Activated T-helper 1 cell treated with anti-CD3 and anti-CD28 coated beads, Interleukin-12 subunit alpha, Interleukin-12 subunit beta, Interleukin-2, Interleukin-4 antibody, amounts not matched to agents 30 ng/mL and 10 ng/mL and 1 ng/mL, durations not matched to agents 14 hours and 24 hours and 36 hours (primary cell): ENCODE measurements at places on chromosomes 7 and 10. TPM values are rescaled to one million over a fixed set of nuclear protein-coding genes. Genes with fewer than 3 reads are reported as not detected.
A peak's percentile ranks its signal among the peaks of the same experiment; 100 is the strongest.

DNA sequence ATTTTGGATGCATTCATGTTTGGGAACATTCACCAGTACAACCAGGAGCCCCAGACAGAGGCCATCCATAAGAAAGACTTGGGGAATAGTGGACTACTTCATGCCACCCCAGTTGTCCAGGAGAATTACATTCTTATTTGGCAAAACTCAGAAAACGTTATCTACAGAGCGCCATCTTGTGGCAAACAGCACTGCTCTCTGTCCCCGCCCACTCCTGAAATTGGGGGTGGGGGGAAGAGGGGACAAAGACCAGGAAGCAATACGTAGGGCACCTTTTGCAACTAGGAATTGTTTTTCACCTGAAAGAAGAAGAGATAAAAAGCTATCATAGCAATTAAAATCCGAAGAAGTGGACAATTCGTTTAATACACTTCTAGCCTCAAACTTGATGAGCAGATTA lies 134.6 kb upstream of the MGMT start:
- H3K4me1 ChIP-seq = no peaks in the 10 kb centered on the region
- H3K4me3 ChIP-seq = no peak overlapping the region
- H3K36me3 ChIP-seq = no peaks in the 10 kb centered on the region

DNA sequence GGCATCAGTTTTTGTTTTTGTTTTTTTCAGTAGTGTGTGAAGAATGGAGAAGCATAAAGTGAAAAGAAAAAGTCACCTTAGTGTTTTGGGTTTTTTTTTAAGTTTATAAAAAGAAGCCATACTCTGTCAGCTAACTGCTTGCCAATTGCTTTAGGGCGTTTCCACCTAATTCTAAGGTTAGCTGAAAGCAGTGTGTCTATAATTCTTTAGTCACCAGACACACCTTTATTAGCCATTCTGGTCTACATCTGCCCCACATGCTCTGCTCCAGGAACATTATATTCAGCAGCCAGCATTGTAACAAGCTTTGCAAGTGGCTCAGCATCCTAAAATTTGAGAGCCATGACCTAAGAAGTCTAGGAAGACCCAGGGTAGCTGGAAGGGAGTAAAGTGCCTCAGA lies 14.1 kb upstream of the SLC16A12 start:
- DNase-seq = no peak
- H3K27ac ChIP-seq = no peak overlapping the region
- no peaks in the 10 kb centered on the region for H3K36me3 ChIP-seq
- H3K4me1 ChIP-seq = no peaks in the 10 kb centered on the region
- H3K27me3 ChIP-seq = peaks cover 6% of the 10 kb centered on the region
- no peak overlapping the region for H3K4me3 ChIP-seq

GRCh38 chr7:44768628-44769371 lies 20.2 kb downstream of the ZMIZ2 start:
- H3K36me3 ChIP-seq = peaks cover 36% of the 10 kb centered on the region
- peaks cover 39% of the 10 kb centered on the region for H3K4me1 ChIP-seq
- H3K27ac ChIP-seq = peak overlapping the region; percentile 40
- DNase-seq = no peak
- H3K4me3 ChIP-seq = no peak overlapping the region

DNA sequence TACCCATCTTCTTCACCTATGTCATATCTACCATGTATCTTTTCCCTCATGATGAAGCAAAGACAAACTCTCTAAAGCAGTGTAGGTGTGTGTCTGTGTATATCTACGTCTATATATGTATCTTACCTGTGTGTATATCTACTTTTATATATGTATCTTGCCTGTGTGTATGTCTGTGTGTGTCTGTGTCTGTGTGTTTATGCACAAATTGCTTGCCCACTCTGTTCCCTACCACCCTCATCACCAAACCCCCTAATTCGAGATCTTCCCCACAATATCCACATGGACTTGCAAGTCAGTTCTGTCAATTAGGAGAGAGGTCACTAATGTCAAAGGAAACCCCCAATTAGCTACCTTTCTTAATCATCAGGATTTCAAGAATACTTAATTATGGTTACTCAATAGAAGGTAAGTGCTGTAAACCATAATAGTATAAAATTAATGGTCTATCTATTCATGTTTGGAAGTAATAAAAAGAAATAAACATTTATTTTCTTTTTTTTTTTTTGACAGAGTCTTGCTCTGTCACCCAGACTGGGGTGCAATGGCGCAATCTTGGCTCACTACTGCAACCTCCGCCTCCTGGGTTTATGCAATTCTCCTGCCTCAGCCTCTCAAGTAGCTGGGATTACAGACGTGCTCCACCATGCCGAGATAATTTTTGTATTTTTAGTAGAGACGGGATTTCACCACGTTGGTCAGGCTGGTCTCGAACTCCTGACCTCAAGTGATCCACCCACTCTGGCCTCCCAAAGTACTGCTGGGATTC lies 43.6 kb downstream of the ANKRD61 start:
- no peaks in the 10 kb centered on the region for H3K36me3 ChIP-seq
- H3K27ac ChIP-seq = no peak overlapping the region
- no peaks in the 10 kb centered on the region for H3K27me3 ChIP-seq
- no peak for DNase-seq

DNA sequence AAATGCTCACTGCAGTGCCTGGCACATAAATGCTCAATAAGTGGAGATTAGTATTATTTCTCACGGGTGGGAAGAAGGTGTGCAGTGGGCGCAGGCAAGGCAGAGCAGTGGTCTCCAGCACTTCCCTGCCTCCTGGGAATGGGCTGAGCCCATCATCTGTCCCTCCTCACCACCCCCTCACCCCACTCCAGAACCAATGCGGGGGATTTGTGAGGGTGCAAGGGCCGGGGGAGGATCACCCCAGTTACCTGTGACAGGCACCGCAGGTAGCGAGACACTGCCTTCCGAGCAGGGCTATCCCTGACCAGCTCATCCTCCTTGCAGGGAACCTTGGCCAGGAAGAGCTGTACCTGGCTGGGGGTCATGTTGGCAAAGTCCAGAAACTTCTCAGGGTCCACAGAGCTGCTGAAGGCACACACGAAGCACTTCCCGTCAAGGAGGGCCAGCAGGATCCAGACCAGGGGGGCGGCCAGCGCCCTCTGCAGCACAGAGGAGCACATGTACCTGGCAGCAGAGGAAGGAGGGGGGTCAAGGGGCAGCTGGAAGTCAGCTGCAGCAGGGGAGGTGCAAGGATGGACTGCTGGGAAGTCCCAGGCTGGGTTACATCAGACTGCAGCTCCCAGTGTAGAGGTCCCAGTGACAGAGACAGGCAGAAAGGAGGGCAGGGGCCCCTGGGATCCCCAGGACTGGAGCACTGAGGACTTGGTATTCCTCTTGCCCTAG lies 2.8 kb downstream of the CALHM3 start:
- no peak for DNase-seq
- no peak overlapping the region for H3K27ac ChIP-seq
- peaks cover 2% of the 10 kb centered on the region for H3K27me3 ChIP-seq

- no peak for DNase-seq
- peaks cover 37% of the 10 kb centered on the region for H3K4me1 ChIP-seq
- H3K36me3 ChIP-seq = peaks cover 28% of the 10 kb centered on the region
- H3K27ac ChIP-seq = peak overlapping the region; percentile 15
- H3K4me3 ChIP-seq = no peak overlapping the region
- H3K27me3 ChIP-seq = peaks cover 1% of the 10 kb centered on the region
Measured at GRCh38 chr7:150408393-150409299, 29.5 kb downstream of the ZNF775 start.

- no peak for DNase-seq
- peak overlapping the region; percentile 56 for H3K4me3 ChIP-seq
- peak overlapping the region; percentile 78 for H3K27ac ChIP-seq
- H3K4me1 ChIP-seq = peaks cover 66% of the 10 kb centered on the region
- H3K27me3 ChIP-seq = no peaks in the 10 kb centered on the region
- H3K36me3 ChIP-seq = peaks cover 42% of the 10 kb centered on the region
Measured at GRCh38 chr10:63206997-63207811, 74.1 kb downstream of the NRBF2 start.

DNA sequence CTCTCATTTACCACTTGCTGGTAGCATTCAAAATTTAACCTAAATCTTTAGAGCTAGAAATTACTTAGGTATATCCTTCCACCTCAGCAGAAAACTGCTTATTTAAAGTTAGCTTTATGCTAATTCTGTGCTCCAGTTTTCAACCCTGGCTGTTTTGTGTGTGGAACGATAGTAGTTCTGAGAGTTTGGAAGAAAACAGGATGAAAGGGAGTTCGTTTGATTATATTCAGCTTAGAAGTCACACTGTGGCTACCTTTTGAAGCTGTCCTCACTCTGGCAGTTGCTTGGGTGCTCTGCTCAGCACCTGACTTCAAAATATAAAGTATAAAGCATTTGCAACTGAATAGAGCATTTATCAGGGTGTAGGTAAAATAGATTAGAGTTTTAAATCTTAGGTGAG lies 2.6 kb upstream of the ASCC1 start:
- H3K36me3 ChIP-seq = peaks cover 18% of the 10 kb centered on the region
- peak overlapping the region; percentile 90 for H3K27ac ChIP-seq
- DNase-seq = no peak
- peak overlapping the region; percentile 70 for H3K4me3 ChIP-seq

DNA sequence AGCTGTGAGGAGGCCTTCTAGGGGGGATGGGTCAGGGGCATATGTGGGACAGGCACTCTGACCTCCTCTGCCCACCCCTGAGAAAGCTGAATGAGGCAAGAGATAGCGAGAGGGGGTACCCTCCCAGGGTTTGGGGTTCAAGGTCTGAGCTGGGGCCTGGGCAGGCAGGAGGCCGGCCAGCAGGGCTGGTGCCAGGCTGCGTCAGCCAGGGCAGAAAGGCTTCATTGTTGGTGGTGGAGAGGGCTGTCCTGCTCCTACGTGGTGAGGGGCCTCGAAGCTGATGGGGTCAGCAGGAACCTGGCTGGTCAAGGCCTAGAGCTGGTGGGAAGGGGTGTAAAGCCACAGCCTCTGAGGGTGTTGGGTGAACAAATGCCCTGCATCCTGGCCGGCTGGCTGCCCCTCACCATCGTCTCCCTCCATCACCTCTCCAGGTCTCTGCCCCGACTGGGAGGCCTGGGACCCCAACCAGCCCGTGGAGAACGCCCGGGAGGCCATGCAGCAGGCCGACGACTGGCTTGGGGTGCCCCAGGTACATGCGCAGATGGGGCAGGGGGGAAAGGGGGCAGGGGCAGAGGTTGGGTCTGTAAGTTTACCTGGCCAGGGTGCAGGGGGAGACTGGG lies 6.6 kb downstream of the FLNC start:
- no peak overlapping the region for H3K27ac ChIP-seq
- no peaks in the 10 kb centered on the region for H3K4me1 ChIP-seq
- H3K4me3 ChIP-seq = no peak overlapping the region
- no peaks in the 10 kb centered on the region for H3K36me3 ChIP-seq

DNA sequence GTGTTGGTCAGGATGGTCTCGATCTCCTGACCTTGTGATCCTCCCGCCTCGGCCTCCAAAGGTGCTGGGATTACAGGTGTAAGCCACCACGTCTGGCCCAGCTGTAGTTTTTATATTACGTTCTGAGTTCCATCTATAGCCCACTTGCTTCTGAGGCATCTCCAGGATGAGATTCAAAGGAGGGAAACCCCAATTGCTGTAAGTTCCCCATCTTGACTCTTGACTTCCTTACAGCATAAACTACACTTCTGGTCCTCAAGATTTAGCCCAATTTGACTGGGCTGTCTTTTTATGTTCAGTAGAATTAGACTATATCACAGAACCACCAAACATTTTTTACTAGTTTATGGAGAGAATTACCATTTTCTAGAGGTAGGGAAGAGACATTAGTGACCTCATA lies 44.3 kb downstream of the CCM2 start:
- no peaks in the 10 kb centered on the region for H3K27me3 ChIP-seq
- H3K27ac ChIP-seq = no peak overlapping the region
- H3K36me3 ChIP-seq = peaks cover 51% of the 10 kb centered on the region
- no peak for DNase-seq
- H3K4me1 ChIP-seq = peaks cover 47% of the 10 kb centered on the region

- H3K4me3 ChIP-seq = no peak overlapping the region
- no peaks in the 10 kb centered on the region for H3K4me1 ChIP-seq
- H3K36me3 ChIP-seq = no peaks in the 10 kb centered on the region
- H3K27me3 ChIP-seq = peaks cover 3% of the 10 kb centered on the region
Measured at GRCh38 chr7:20393021-20393610, 62.4 kb downstream of the ITGB8 start.

Gene GPR15LG
- total RNA-seq = not detected in 2 replicates

Gene DNAJC9
- 55.4 and 55.5 TPM in 2 replicates for total RNA-seq

Gene CFAP70
- 0.26 and 0.34 TPM in 2 replicates for total RNA-seq

Gene PRSS2
- total RNA-seq = not detected in 2 replicates
